Transverse colon (tissue), 4 donors: ENCODE measurements at places on chromosomes 2 and 18. TPM values are rescaled to one million over a fixed set of nuclear protein-coding genes. Genes with fewer than 3 reads are reported as not detected.

PARD6G gene
- 3.3 TPM for total RNA-seq

- peaks cover 2% of the 10 kb centered on the region for H3K27me3 ChIP-seq
- H3K27ac ChIP-seq, result peak overlapping the region; percentile 53
- H3K36me3 ChIP-seq, result no peaks in the 10 kb centered on the region
Measured at GRCh38 chr2:160352500-160352899, 141.1 kb downstream of the RBMS1 start.

- no peak overlapping the region for H3K4me3 ChIP-seq
- no peaks in the 10 kb centered on the region for H3K4me1 ChIP-seq
- H3K27me3 ChIP-seq, result no peaks in the 10 kb centered on the region
- H3K36me3 ChIP-seq, result no peaks in the 10 kb centered on the region
- no peak for DNase-seq
- H3K27ac ChIP-seq, result no peak overlapping the region
Measured at GRCh38 chr18:76231402-76231801, 263.6 kb downstream of the ZNF516 start.

DNA sequence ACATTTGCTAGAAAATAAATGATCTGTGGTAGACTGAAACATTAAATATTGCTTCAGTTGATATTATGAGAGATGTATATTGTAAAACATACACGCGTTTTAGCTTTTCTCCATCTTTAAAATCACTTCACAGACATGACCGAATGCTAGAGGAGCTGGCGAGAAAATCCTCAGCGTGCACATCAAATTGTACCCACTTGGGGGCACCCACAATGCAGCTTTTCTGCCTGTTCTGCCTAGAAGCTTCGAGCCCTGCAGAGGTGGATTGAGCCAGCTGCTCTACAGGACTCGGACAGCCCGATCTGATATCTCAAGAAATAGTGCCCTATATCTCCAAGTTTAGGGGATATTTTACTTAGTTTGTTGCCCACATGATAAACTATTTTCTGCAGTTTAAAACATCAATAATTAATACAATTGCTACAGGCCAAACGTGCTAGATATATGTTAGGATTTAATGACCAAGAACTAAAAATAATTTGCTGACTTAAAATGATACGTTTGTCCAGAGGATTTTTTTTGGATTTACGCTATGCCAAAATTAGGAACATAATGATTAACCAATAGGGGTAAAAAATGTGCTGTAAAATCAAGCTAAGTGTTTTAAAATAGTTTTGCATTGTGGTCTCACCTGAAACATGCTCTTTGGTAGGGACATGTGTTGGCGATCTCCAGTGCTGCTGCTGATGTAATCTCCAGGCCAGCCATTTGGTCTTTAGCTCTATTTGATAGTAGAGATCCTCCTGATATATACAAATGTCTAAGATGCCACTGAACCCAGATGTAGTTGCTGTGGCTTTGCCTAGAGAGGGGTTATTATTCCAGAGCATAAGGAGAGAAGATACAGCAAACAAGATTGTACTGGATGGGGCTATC is 22.3 kb upstream of the ATP5MC3 start:
- peak; percentile 46 for DNase-seq
- peaks cover 12% of the 10 kb centered on the region for H3K27me3 ChIP-seq
- H3K27ac ChIP-seq, result no peak overlapping the region
- no peaks in the 10 kb centered on the region for H3K4me1 ChIP-seq
- H3K4me3 ChIP-seq, result no peak overlapping the region

- H3K4me1 ChIP-seq, result peaks cover 2% of the 10 kb centered on the region
- H3K36me3 ChIP-seq, result no peaks in the 10 kb centered on the region
- peak; percentile 41 for DNase-seq
- no peak overlapping the region for H3K4me3 ChIP-seq
- H3K27me3 ChIP-seq, result no peaks in the 10 kb centered on the region
Measured at GRCh38 chr2:1081451-1082225, 131.0 kb downstream of the SNTG2 start.

- H3K27me3 ChIP-seq, result no peaks in the 10 kb centered on the region
- H3K4me1 ChIP-seq, result no peaks in the 10 kb centered on the region
- no peak overlapping the region for H3K4me3 ChIP-seq
- H3K27ac ChIP-seq, result no peak overlapping the region
- no peak for DNase-seq
- H3K36me3 ChIP-seq, result no peaks in the 10 kb centered on the region
Measured at GRCh38 chr18:41828137-41828536, 126.9 kb upstream of the PIK3C3 start.

- H3K4me1 ChIP-seq, result no peaks in the 10 kb centered on the region
- no peak for DNase-seq
- no peaks in the 10 kb centered on the region for H3K27me3 ChIP-seq
- no peaks in the 10 kb centered on the region for H3K36me3 ChIP-seq
- H3K27ac ChIP-seq, result no peak overlapping the region
Measured at GRCh38 chr18:28984731-28985130, 807.8 kb upstream of the CDH2 start.

DNA sequence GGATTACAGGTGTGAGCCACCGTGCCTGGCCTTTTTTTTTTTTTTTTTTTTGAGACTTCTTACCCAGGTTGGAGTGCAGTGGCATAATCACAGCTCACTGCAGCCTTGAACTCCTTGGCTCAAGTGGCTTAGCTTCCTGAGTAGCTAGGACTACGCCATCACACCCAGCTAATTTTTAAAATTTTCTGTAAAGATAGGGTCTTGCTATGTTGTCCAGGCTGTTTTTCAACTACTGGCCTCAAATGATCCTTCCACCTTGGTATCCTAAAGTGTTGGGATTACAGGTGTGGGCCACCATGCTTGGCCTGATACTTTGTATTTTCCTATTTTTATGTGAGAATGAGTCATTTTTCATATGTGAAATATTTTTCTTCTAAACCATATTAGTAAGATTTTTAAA is 13.7 kb downstream of the ELP2 start:
- no peak overlapping the region for H3K27ac ChIP-seq
- no peaks in the 10 kb centered on the region for H3K27me3 ChIP-seq
- no peak overlapping the region for H3K4me3 ChIP-seq
- DNase-seq, result no peak
- no peaks in the 10 kb centered on the region for H3K4me1 ChIP-seq

- no peak overlapping the region for H3K4me3 ChIP-seq
- H3K27ac ChIP-seq, result no peak overlapping the region
- DNase-seq, result no peak
- no peaks in the 10 kb centered on the region for H3K4me1 ChIP-seq
- H3K27me3 ChIP-seq, result no peaks in the 10 kb centered on the region
Measured at GRCh38 chr2:100451734-100452133, 18.5 kb upstream of the NMS start.

COL3A1 gene
- total RNA-seq, result 424 TPM

NCOA1 gene
- total RNA-seq, result 55.3 TPM
